Esophagus squamous epithelium (tissue), 5 donors: ENCODE measurements at places on chromosomes 12 and 14.

GRCh38 chr12:67722296-67722695 is 73.8 kb downstream of the DYRK2 start:
- DNase-seq = no peak

DNA sequence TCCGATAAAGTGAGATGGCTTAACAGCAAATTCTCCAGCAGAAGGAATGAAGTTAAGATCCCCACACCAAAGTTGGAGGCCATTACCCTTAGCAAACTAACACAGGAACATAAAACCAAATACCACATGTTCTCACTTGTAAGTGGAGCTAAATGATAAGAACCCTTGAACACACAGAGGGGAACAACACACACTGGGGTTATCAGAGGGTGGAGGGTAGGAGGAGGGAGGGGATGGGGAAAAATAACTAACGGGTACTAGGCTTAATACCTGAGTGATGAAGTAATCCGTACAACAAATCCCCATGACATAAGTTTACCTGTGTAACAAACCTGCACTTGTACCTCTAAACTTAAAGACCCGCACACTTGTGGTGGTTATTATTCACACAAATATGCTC is 240.4 kb upstream of the NAV3 start:
- DNase-seq = no peak

DNA sequence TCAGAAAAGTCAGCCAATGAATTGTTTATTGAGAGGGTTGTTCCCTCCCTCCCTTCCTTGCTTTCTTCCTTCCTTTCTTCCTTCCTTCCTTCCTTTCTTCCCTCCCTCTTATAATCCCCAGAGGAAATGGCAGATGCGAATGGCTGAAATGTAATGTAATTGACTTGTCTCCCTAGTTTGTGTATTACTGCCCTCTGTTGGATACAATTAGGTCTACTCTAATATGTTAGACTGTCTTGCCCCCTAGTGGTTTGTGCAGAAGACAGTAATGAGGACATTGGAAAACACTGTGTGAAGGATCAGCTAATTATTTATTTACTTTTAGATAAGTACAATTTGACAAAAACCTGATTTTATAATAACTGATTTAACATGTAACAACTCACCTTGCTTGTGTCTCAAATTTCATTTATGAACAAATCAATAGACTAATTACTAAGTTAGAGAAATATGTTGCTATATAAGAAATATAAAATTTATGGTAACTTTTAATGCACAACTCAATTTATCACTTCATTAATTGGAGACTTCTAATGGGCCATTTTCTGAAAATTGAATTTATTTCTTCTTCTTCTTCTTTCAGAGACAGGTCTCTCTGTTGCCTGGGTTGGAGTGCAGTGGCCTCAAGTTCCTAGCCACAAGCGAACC is 229.8 kb upstream of the LRIG3 start:
- no peak for DNase-seq

- DNase-seq = no peak
These were observed 367.4 kb downstream of the MED13L start for GRCh38 chr12:115910057-115910456.

DNA sequence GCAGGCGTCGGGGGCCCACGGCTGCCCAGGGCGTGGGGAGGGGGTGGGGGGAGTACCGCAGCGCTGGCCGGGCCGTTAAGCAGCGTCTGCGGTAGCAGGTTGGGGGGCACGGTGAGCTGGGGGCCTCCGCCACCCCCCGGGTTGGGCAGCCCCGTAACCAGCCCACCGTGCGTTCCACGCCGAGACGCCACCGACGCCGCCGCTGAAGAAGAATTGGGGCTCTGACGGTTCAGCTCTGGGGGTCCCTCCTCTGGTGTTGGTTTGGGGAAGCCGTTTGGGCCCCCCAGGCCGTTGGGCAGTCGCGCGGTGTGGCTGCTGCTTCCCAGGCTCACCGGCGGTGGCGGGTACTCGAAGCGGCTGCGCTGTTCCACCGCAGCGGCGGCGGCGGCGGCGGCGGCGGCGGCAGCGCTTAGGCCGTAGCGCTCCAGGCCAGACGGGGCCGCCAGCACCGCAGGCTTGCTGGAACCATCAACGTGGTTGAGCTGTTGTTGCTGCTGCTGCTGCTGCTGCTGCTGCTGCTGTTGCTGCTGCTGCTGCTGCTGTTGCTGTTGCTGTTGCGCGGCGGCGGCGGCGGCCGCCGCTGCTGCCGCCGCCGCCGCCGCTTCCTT is 1.5 kb downstream of the IRF2BPL start:
- no peak for DNase-seq

DNA sequence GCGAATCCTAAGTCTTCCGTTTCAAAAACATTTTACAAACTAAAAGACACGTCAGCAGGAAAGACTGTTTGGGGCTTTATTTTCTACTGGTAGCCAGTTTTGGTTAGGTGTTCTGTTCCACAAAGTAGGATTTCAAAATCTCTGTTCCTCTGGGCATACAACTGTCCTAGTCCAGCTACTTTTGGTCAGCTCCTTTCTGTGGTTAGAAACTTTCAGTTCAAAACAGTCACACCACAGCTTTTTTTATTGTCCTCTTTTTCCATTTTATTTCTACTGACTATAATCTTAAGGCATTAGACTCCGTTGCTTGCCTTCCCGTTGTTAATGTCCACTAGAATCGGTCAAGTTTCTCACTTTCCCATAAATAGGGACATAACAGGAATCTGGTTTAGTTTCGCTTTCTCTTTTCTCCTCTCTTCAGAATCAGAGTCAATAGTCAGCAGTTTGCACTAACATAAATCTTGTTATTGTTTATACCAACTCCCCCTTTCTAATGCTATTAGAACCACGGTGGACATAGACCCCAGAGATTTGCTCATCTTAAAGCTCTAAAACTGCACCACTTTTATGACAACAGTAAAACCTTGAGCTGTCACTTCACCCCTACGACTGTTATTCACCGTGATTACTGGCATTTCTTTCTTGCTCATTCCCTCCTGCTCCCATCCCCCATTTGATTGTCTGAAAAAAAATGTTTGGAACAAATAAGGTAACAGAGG is 41.5 kb upstream of the NPAS3 start:
- DNase-seq = no peak
